Transverse colon (tissue), 4 donors: ENCODE measurements at places on chromosomes 3 and 15. TPM values are rescaled to one million over a fixed set of nuclear protein-coding genes. Genes with fewer than 3 reads are reported as not detected.

Gene DALRD3
- 136 TPM for total RNA-seq

- no peak for DNase-seq
- H3K27me3 ChIP-seq, result no peaks in the 10 kb centered on the region
- H3K27ac ChIP-seq, result no peak overlapping the region
- H3K4me3 ChIP-seq, result no peak overlapping the region
- no peaks in the 10 kb centered on the region for H3K36me3 ChIP-seq
Observed at GRCh38 chr3:171435143-171435542, 25.1 kb downstream of the TNIK start.

- H3K36me3 ChIP-seq, result no peaks in the 10 kb centered on the region
- no peak overlapping the region for H3K4me3 ChIP-seq
- H3K4me1 ChIP-seq, result peaks cover 74% of the 10 kb centered on the region
Observed at GRCh38 chr3:11629716-11630115, 14.0 kb downstream of the VGLL4 start.

- no peaks in the 10 kb centered on the region for H3K27me3 ChIP-seq
Observed at GRCh38 chr15:89749951-89750559, 994 bp downstream of the MESP1 start.

DNA sequence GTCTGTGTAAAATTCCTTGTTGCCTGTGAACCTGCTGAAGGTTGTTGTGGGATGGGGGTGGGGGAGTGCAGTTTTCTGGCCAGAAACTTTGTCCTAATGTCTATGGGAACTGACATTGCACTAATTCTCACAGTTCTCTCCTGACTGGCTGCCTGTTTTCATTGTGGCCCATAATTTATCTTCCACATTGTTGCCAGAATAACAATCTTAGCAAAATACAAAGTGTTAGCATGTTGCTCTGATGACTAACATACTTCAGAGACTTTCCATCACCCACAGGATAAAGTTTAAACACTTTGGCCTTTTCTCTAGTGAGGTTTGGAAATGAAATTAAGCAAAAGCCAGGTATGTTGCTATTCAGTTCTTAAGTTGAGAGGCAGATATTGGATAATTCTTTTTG is 81.4 kb upstream of the TBC1D5 start:
- H3K4me1 ChIP-seq, result peaks cover 5% of the 10 kb centered on the region
- no peak overlapping the region for H3K27ac ChIP-seq
- no peaks in the 10 kb centered on the region for H3K27me3 ChIP-seq
- H3K36me3 ChIP-seq, result no peaks in the 10 kb centered on the region

GRCh38 chr15:22240403-22240802 is 160.1 kb downstream of the OR4M2 start:
- H3K4me3 ChIP-seq, result no peak overlapping the region
- no peak for DNase-seq
- H3K27me3 ChIP-seq, result no peaks in the 10 kb centered on the region

DNA sequence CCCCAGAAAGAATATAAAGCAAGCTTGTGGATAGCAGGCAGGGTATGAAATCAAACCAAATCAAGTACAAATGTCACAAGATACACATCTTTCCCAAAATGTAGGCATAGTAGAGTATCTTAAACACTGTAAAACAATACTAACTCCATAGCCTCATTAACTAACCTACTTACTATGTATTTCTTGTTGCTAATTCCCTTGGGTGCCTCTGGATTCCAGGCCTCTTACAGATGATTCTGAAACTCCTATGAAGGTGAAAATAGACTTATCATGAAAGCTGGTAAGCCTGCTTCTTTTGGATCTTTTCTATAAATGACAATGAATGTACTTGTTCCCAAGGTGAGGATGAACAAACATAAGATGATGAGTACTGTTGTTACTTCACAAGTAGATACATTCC is 93.8 kb downstream of the FRMD5 start:
- no peak overlapping the region for H3K4me3 ChIP-seq
- H3K4me1 ChIP-seq, result no peaks in the 10 kb centered on the region
- DNase-seq, result no peak

DNA sequence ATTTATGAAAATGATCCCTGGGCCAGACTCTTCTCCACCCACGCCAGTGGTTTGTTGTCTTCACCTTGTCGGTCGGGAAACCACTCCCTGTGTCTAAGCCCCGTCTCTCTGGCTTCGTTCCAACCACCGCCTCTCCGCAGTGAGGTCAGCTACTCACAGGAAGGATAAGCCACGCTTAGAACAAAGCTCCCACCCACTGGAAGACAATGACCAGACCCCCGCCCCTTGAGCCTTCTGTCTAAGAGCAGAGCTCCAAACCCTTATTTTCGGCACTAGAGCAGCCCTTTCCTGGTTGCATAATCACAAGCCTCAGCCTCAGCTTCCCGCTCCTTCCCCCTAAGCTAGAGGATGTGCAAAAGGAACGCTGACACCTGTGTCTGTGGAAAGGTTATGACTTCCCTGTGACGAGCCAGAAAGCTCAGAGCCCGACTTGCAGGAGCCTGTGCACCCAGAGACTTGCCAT is 114.9 kb upstream of the MEF2A start:
- H3K27me3 ChIP-seq, result no peaks in the 10 kb centered on the region
- H3K27ac ChIP-seq, result peak overlapping the region; percentile 6
- no peak overlapping the region for H3K4me3 ChIP-seq
- H3K36me3 ChIP-seq, result no peaks in the 10 kb centered on the region
- H3K4me1 ChIP-seq, result peaks cover 14% of the 10 kb centered on the region

- H3K27me3 ChIP-seq, result no peaks in the 10 kb centered on the region
- no peak overlapping the region for H3K4me3 ChIP-seq
- no peaks in the 10 kb centered on the region for H3K4me1 ChIP-seq
- no peak for DNase-seq
- H3K27ac ChIP-seq, result no peak overlapping the region
- H3K36me3 ChIP-seq, result no peaks in the 10 kb centered on the region
Observed at GRCh38 chr3:189638276-189639031, 7.3 kb downstream of the TP63 start.

Gene DUOX2
- 3.0 TPM for total RNA-seq

- no peak for DNase-seq
- no peaks in the 10 kb centered on the region for H3K36me3 ChIP-seq
- H3K27ac ChIP-seq, result peak overlapping the region; percentile 35
- H3K27me3 ChIP-seq, result no peaks in the 10 kb centered on the region
Observed at GRCh38 chr3:4546346-4547178, 53.4 kb downstream of the ITPR1 start.

DNA sequence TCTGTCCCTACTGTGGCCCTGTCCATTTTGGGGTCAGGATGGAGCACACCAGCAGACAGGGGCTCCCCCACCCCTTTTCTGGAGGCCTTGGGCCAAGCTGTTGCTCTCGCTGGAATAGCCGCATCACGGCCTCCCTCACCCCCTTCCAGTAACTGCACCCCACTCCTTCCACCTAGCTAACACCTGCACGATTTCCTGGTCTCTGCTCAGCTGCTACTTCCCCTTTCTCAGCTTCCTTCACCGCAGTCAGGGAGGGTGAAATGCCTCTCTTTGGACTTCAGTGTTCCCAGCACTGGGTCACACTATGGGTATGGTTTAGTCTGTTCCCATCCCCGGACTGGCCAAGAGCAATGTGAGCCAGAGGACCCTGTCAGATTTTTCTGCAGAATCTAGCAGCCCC is 400.2 kb downstream of the MCTP2 start:
- H3K27me3 ChIP-seq, result no peaks in the 10 kb centered on the region
- H3K4me3 ChIP-seq, result no peak overlapping the region
- H3K36me3 ChIP-seq, result no peaks in the 10 kb centered on the region

DNA sequence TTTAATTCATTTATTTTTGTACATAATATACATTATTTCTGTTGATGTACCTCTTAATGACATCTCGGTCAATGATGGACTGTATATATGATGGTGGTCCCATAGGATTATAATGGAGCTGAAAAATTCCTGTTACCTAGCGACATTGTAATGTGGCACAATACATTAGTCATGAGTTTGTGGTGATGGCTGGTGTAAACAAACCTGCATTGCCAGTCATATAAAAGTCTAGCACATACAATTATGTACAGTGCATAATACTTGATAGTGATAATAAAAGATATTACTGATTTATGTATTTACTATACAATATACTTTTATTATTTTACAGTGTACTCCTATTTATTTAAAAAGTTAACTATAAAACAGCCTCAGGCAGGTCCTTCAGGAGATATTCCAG is 15.1 kb downstream of the TTC14 start:
- H3K4me1 ChIP-seq, result no peaks in the 10 kb centered on the region
- H3K27ac ChIP-seq, result no peak overlapping the region
- no peak overlapping the region for H3K4me3 ChIP-seq
- no peak for DNase-seq

- H3K27ac ChIP-seq, result no peak overlapping the region
- H3K27me3 ChIP-seq, result no peaks in the 10 kb centered on the region
- no peak overlapping the region for H3K4me3 ChIP-seq
- no peak for DNase-seq
- H3K4me1 ChIP-seq, result peaks cover 2% of the 10 kb centered on the region
Observed at GRCh38 chr3:24595796-24596195, 101.1 kb upstream of the THRB start.

Gene ZNF621
- 11.9 TPM for total RNA-seq

- no peak overlapping the region for H3K27ac ChIP-seq
- H3K4me1 ChIP-seq, result no peaks in the 10 kb centered on the region
- H3K27me3 ChIP-seq, result no peaks in the 10 kb centered on the region
- no peak overlapping the region for H3K4me3 ChIP-seq
Observed at GRCh38 chr3:176933704-176934103, 263.6 kb downstream of the TBL1XR1 start.

DNA sequence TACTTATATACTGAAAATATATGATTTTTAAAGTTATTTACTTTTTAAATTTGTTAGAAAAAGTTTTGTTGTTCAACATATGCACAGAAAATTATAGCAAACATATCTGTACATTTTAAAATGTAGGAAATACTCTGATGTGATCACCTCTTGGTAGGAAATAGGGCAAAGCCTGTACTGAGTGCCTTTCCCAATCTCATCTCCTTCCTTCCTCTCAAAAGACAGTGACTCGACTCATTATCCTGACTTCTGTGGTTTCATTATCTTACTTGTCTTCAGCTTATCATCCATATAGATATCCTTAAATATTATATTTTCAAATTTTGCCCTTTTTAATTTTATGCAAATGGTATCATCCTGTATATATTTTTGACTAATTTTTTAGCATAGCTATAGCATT is 18.4 kb upstream of the ALCAM start:
- no peak overlapping the region for H3K27ac ChIP-seq
- no peak overlapping the region for H3K4me3 ChIP-seq
- H3K4me1 ChIP-seq, result no peaks in the 10 kb centered on the region
- DNase-seq, result no peak
- peaks cover 10% of the 10 kb centered on the region for H3K27me3 ChIP-seq
- no peaks in the 10 kb centered on the region for H3K36me3 ChIP-seq

- peaks cover 21% of the 10 kb centered on the region for H3K4me1 ChIP-seq
- no peak overlapping the region for H3K4me3 ChIP-seq
- DNase-seq, result no peak
Observed at GRCh38 chr3:124619887-124620599, 110.2 kb upstream of the UMPS start.

DNA sequence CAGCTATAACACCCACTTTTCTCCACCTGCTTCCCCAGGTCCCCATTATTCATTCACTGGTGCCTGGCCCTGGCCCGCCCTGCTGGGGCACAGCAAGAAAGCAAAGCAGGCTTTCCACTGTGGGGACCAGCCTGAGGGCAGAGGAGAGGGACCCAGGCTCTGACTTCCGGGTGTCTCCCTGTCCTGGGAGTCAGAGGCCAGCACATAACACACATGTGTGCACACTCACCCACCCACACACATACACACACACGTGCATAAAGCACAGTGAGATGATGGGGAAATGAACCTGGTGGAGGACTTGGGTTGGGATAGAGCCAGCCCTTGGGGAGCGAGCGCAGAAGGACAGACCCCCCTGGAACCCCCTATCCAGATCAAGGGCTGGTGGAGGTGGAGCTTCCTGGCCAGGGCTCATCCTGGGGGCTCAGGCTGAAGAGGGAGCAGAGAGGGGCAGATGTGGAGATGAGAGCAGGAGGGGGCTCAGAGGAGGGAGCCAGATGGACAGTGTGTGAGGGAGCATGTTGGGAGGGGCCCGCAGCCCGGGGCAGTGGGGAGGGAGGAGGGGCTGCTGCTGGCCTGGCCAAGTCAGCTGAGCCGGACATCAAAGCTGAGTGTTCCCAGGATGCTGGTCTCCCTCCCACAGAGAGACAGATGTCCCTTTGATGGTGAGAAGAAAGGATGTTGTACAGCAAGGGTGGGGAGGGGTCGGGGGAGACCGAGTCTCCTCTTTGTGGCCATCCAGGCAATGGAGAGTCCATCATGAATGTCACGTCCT is 78.2 kb downstream of the LINGO1 start:
- H3K4me3 ChIP-seq, result no peak overlapping the region
- H3K4me1 ChIP-seq, result no peaks in the 10 kb centered on the region
- DNase-seq, result no peak
- H3K27ac ChIP-seq, result no peak overlapping the region
- H3K36me3 ChIP-seq, result no peaks in the 10 kb centered on the region

- DNase-seq, result no peak
- H3K4me3 ChIP-seq, result no peak overlapping the region
- H3K36me3 ChIP-seq, result no peaks in the 10 kb centered on the region
- H3K27me3 ChIP-seq, result no peaks in the 10 kb centered on the region
Observed at GRCh38 chr3:188812198-188812597, 359.6 kb upstream of the TPRG1 start.

DNA sequence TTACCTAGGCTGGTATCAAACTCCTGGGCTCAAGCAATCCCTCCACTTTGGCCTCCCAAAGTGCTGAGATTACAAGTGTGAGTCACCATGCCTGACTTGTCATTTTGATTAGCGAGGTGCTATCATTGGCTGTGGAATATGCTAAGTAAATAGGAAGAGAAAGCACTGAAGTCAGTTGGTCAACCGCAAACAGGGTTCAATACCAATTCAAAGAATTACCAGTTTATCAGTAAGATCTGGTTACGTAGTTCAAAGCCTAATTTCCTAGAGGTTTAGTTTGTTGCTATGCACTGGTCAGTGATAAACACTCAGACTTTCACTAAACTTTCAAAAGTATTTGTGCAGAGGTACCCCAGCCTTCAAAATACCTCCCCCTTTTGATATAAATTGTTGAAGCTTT is 29.5 kb downstream of the GLB1 start:
- H3K27ac ChIP-seq, result no peak overlapping the region
- no peaks in the 10 kb centered on the region for H3K27me3 ChIP-seq
- H3K4me3 ChIP-seq, result no peak overlapping the region
- no peaks in the 10 kb centered on the region for H3K4me1 ChIP-seq

DNA sequence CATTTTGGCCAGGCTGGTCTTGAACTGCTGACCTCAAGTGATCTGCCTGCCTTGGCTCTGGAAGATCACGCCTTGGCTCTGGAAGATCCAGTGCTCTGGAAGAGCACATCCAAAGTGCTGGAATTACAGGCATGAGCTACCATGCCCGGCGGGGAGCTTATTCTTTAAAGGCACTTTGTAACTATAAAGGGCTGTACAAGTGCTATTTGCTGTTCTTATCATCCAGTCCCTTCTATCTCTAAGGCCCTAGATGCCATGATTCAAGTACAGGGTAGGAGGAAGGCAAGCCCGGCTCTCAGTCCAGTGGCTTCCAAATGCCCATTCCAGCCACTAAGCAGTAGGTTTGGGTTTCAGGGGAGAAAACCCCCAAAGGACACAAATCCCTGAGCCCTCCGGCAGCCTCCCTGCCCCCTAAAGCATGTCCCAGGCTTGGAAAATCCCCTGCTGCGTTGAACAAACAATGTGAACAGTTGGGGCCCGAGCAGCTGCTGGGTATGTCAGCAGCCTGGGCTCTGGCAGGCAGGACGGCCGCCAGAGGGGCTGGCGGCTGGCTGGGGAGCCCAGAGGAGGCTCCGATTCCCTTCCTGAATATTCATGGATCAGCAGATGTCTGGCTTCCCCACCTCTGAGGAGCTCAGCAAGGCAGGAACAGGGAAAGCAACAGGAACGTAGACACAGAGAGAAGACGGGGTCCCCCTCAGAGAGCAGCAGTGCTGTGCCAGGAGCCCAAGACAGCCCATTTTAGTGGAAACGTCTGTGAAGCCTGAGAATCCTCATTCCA is 7.7 kb downstream of the IGDCC4 start:
- peaks cover 20% of the 10 kb centered on the region for H3K27me3 ChIP-seq
- H3K36me3 ChIP-seq, result no peaks in the 10 kb centered on the region
- H3K27ac ChIP-seq, result no peak overlapping the region
- no peaks in the 10 kb centered on the region for H3K4me1 ChIP-seq
- no peak overlapping the region for H3K4me3 ChIP-seq
- no peak for DNase-seq

Gene SNX33
- 26.5 TPM for total RNA-seq
